ENCODE measurements at places on chromosomes 5 and 9.

GRCh38 chr5:4065472-4066320 is 470.1 kb downstream of the IRX1 start:
- DNase-seq: no peak

DNA sequence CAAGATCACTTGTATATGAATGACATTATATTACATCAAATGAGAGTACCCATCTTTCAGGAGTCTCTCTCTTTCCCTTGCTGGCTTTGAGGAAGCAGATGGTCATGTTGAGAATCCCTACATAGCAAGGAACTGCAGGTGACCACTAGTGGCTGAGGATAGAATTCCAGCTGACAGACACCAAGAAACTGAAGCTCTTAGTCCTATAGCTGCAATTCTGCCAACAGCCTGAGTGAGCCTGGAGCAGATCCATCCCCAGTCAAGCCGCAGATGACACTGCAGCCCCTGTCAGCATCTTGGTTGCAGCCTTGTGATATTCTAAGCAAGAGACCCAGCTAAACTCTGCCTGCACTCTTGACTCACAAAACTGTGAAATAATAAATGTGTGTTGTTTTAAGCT is 531.5 kb downstream of the CSNK1G3 start:
- DNase-seq: no peak

DNA sequence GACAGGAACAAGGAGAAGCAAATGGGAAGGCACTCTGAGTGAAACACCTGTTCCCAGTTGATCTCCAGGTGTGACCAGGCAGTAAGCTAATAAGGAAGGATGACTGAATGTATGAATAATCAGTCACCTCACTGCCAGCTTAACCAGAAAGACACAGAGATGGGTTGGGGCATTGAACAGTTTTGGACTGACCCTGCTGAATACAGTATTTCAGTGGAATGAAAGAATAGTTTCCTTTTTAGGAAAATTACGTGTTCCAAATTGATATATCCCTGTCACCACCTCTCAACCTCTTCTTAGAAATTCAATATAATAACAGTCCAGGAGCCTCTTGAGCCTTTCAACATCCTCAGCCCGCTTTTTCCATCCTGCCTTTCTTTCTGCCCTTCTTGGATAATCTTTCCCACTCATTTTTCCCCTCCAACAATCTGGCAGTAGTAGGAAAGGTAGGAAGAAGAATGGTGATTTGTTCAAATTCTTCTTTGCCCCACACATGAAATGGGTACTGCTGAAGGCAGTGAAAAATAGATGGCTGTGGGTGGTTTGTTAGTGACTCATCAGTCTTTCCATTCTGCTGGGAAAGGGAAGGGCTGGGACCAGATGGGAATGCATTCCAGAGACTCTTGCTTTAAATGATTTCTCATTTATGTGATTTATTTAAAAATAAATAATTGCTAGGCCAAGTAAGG is 117.9 kb downstream of the ZSWIM6 start:
- no peak for DNase-seq

- no peak for DNase-seq
These were observed 199.4 kb downstream of the ESM1 start for GRCh38 chr5:54785729-54786591.

DNA sequence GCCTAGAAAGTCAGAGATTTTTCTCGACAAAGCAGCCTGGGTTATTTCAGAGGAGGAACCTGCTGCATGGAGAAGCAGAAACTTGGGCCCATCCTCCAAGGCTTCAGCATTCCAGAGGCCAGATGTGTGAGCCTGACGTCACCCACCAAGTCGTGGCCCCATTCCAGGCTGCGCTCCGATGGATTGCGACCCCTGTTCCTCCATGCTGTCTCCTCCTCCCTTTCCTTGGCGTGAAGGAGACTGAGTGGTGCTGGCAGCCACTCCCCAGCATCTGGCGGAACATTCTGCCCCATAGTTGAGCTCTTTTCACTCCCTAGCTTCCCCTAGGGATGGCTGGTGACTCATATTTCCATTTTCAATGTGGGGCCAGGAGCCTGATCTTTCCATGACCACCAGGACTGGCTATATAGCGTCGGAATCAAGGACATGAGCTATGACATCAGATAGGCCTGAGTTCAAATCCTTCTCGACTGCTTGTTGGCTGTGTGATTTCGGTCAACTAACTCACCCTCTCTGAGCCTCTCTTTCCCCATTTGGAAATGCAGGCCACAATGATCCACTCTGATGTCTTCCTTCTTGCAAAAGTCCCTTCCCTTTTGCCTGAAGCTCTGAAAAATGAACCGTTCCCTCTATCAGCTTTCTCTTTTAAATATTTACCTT is 24.5 kb upstream of the DUSP1 start:
- DNase-seq: no peak

DNA sequence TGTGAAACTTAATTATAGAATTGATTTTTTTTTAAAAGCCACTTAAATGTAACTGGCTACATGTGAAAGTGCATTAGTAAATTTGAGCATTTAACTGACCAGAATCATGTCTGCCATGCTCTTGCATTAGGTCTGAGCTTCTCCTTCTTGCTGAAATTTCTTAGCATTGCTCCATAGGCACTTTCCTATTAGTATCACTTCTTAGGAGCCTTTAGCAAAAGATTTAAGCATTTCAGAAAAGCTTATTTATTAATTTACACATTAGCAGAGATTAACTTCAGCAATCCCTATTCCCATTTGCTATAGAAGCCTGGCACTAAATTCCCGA is 211.0 kb downstream of the SNX18 start:
- no peak for DNase-seq

DNA sequence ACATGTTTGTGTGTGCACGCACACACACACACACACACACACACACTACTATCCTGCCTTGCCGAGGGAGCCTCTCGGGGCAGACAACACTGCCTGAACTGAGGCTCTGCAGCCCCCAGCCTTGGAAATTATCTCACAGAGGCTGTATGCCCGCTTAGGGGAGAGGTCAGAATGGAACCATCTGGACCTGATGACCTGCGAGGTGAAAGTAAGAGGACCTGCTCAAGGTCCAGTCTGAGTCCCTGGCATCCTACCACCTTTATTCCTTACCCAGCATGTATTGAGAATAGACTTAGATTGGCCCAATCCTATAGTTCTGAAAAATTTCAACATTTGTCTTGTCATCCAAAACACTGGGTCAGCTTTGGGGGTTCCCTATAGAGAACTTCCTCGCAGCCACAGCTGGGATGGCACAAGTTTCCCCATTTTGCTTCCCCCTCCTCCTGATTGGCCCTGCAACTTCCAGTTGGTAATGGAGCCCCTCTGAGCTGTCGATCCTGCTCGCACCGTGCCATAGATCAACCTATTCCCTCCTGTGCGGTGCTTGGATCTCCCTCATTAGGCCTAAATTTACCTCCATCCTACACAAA is 10.2 kb downstream of the MVB12B start:
- no peak for DNase-seq

- DNase-seq: no peak
These were observed 31.8 kb upstream of the ZNF366 start for GRCh38 chr5:72539038-72539437.

- no peak for DNase-seq
These were observed 31.2 kb upstream of the SLC28A3 start for GRCh38 chr9:84371737-84372136.

GRCh38 chr5:543755-544674 is 19.8 kb upstream of the SLC9A3 start:
- DNase-seq: no peak

DNA sequence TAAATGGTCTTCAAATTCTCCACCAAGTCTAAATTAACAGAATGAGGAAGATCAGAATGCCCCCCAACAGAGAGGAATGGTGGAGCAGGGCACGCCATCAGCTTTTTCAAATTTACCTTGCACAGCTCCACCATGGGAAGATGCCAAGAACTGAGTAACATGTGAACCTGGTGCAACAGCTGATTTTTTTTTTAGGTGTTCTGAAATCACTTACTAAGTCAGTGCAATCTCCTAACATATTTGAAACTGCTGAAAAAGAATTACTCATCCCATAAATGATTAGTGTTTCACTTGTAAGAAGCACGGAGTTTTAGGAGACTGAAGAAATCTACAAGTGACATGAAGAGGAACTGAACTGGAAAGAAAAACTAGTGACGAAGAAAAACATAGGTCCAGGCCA is 5.1 kb downstream of the TMEM245 start:
- no peak for DNase-seq

- DNase-seq: no peak
These were observed 41.4 kb downstream of the PSIP1 start for GRCh38 chr9:15469406-15469805.

DNA sequence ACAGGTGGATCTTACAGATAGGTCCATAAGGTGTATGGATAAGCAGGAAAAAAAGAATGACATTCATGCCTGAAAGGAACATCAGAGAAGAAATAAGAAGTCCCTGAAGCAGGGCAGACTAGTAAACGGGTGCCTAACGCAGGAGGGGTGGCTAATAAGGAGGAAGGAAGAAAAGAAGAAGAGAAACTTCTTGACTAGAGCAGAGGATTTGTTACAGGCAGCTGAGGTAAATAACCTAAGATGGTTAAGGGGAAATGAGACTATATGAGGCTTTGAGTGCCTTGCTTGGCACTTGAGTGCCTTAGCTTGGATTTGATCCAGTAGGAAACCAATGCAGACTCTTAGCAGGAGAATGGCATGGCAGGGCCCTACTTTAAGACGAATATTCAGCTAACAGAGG is 313.5 kb upstream of the PDE4D start:
- no peak for DNase-seq

All from stimulated activated CD8-positive, alpha-beta memory T cell treated with anti-CD3 and anti-CD28 coated beads, Interleukin-4, amount 100 ng/mL, for 4 hours (primary cell).